ENCODE measurements at places on chromosomes 4 and X.

DNA sequence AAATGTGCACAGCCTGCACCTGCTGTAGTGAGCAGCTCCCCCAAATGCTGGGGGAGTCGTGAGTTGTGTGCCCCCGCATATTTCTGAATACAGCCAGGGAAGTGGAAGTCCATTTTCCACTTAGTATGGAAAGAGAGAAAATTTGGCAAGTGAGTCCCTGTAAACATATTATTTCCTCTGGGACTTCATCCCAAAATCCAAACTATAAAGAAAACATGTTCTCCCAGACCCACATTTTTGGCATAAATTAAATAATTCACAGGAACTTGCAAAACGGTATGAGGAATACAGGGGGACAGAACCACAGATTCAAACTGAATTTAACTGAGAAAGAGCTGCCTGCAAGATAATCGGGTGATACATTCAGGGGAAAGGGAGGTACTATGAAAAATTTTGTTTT, 107.2 kb downstream of the GPR143 start:
- DNase-seq = no peak

GRCh38 chr4:172243551-172243950, 430.3 kb downstream of the GALNTL6 start:
- no peak for DNase-seq

GRCh38 chrX:69539437-69539836, 35.3 kb downstream of the NALF2 start:
- DNase-seq = no peak

DNA sequence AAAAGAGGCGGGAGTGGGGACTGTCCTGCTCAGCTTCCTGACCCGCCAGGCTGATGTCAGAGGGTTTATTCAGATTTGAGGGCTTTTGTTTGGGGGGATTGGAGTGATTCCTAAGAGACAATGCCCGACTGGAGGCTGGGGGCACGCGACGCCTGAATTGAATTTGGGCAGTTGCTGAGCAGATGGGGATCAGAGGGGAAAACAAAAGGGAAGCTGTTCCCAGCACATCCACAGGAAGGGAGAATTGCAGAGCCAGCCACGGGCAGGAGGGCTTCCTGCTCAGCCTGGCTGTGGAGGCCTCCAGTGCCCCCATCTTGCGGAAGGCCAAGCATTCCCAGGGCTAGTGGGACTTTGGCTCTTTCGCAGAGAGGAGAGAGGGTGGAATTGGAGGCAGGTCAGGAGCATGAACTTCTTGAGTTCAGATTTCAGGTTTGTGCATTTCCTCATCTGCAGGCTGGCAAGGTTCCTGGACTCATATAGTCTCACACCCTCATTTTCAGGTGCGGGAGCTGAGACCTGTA, 162.8 kb downstream of the NHS start:
- DNase-seq = peak; percentile 75

- no peak for DNase-seq
Measured at GRCh38 chr4:146158036-146158745, 17.3 kb upstream of the LSM6 start.

DNA sequence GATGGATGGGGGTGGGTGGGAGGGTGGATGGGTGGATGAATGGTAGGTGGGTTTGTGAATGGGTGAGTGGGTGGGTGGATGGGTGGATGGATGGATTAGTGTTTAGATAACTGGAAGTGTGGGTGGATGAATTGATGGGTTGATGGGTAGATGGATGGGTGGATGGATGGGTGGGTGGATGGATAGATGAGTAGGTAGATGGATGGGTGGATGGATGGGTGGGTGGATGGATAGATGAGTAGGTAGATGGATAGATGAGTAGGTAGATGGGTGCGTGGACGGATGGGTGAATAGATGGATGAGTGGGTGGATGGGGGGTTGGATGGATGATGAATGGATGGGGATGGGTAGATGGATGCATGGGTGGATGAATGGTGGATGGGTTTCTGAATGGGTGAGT, 20.3 kb upstream of the ASMTL start:
- DNase-seq = no peak

DNA sequence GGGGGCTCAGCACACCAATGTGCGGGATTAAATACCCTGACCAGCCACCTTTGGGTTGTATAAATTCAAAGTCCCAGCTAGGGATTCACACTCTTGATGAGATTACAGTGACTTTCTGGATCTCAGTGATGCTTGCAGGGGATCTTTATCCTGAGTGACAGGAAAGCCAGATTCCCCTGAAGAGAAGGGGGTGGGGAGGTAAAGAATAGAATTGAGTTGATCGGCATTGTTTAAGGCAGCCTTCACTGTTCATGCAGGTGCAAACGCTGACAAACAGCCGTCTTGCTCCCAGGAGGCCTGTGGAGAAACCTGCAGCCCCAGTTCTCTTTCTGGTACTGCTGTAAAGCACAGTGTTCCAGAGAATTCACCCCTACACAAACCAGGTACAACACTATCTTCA, 19.0 kb downstream of the CXXC4 start:
- peak; percentile 76 for DNase-seq

GRCh38 chr4:26386386-26386785, 65.6 kb downstream of the RBPJ start:
- no peak for DNase-seq

DNA sequence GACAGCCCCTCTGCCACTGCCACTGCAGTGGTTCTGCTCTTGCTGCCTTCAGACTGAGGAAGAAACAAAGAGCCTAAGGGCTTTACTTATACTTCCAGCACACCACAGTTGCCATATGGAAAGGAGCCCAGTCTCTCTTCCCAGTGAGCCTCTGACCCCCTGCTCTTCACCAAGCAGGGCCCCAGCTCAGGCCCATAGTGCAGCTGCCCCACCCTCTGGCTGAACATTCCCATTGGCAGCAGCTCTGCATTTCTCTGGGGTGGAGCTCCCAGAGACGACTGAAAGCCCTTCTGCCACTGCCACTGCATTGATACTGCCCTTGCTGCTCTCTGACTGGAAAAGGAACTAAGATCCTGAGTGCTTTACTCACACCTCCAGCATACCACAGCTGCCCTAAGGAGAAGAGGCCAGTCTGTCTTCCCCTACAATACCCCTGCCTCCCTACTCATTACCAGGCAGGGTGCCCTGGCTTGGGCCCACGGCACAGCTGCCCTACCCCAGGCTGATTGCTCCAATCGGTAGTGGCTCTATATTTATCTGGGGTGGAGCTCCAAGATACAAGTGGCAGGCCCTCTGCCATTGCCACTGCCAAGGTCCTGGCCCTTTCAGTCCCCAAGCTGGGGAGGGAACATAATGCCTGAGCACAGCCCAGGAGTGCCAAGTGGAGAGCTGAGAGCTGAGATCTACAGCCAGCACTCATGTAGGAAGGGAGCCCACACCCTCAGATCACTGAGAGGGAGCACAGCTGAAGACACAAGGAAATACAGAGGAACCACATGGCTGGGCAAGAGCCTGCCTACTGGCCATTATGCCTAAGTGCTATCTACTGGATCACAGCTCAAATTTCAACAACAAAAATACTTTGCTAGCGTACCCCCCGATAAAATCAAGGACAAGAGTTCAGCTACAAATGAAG, 36.0 kb downstream of the AWAT2 start:
- no peak for DNase-seq

- DNase-seq = no peak
Measured at GRCh38 chr4:76011700-76012387, 4.5 kb upstream of the CXCL9 start.

GRCh38 chrX:129737916-129738315, 863 bp upstream of the XPNPEP2 start:
- DNase-seq = no peak

GRCh38 chr4:173748353-173748752, 218.3 kb upstream of the HAND2 start:
- no peak for DNase-seq

- no peak for DNase-seq
Measured at GRCh38 chrX:20118065-20118824, 1.5 kb upstream of the MAP7D2 start.

- DNase-seq = no peak
Measured at GRCh38 chr4:84110040-84110439, 389.1 kb downstream of the NKX6-1 start.

- DNase-seq = no peak
Measured at GRCh38 chr4:87405211-87405820, 14.3 kb upstream of the HSD17B11 start.

GRCh38 chrX:69151866-69152284, 13.4 kb downstream of the PJA1 start:
- no peak for DNase-seq

DNA sequence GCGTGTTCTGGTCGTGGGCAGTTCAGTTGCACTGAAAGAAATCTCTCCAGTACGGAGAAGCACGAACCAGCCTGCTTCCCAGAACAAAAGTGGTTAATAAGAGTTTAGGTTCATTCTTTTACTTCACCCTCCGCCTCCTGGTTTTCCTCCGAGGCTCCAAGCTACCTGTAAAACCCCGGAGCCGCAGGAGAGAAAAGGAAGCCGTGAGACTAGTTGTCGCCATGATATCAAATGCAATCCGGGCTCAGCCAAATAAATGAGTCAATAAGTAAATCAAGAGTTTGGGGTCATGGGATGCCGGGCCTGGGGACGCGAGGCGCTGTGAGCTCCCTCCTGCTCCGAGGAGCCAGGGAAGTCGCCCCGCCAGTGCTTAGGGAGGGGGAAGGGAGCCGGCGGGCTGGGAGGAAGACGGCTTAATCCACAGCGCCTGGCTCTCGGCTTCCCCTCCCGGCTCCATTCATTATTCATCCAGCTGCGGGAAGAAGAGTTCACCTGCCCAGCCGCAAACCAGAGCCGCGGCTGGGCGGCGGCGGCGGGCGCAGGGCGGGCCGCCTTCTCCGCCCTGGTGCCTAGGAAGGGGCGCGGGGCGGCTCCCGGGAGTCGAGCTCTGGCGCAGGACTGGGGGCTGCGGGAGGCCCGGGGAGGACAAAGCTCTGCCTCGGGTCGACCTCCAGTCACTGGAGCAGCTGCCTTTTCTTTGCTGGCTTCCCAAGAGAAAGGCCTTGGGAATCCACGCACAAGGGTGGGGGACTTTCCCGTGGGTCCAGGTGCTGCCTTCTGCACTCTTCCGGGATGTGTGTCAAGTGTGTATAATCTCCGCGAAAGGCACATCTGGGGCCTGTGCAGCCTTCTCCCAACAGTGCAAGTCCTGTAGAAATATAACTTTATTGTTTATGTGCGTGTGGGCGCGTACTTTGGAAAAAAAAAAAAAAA, 1.7 kb downstream of the FRAS1 start:
- DNase-seq = peak; percentile 65

DNA sequence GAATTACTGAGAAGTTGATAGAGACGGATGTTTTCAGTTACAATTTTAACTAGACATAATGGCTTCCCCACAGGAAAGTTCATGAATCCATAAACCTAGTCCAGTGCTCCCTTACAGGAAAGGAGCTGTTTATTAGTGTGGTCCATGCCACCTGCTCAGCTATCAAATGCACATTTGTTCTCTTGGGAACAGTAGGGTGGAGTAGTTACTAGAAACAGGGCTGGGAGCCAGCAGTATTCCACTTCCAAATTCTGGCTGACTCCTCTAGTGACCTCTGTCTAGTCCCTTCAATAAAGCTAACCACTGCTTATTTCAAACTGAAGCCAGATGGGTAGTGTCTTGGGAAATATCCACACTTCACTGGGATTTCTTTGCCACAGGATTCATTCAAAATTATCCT, 88.4 kb upstream of the TLL1 start:
- no peak for DNase-seq

DNA sequence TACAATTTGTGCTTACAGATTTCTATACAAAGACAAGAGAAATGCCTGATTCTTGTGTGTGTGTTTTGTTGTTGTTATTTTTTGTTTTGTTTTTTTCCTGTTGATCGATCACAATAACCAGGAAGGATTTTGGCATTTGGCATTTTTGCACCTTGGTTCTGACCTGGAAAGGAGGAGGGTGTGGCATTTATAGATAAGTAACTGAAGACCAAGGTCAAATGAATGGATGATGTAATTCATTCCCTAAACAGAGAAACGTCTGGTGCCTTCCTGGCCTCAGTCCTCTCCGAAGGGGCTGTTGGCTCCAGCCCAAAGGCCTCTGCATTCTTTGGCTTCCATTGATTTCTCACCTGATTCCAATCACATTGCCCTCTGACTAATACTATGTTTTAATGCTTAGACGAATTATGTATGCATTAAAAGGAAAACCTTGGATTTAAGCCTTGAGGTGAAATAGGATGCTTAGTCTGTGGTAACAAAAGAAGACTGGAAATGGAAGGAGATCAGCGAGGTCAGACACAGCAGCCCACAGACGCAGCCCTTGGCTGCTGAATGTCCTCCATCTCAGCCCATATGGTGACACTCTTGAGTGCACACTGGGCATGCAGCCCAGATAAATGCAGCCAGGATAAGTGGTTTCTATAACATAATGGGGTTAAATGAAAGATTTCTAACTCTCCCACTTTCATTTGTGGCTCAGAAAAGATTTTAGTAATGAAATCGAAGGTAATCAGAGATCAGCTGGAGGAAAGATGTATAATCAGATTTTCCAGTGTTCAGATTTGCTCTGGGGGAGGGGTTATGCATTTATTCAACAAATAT, 60.5 kb upstream of the TRIM2 start:
- DNase-seq = no peak

GRCh38 chrX:64427787-64428186, 32.5 kb upstream of the MTMR8 start:
- no peak for DNase-seq

All from neuronal stem cell (in vitro differentiated cells).